Suppressor macrophage treated with lipopolysaccharide for 4 hours (primary cell): ENCODE measurements at places on chromosomes 4 and X.

GRCh38 chrX:46873746-46874145, 36.9 kb downstream of the RP2 start:
- DNase-seq = no peak

DNA sequence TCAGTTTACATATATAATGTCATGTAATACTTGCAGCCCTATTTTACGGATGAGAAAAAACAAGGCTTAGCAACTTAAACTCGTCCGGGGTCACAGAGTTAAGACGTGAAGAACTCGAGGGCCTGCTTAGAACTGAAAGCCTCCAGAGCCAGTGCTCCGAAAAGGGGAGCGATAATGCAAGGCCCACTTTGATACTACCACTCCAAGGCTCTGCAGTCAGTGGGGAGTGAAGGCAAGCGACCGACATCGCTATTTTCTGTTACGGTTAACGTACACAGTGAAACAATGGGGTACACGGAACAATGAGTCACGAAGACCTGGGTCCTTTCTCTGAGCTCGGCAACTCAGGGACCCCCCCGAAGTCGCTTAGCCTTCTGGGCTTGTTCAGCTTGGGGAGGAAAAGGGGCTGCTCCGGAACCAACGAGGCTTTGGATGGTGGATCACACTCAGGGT, 965 bp downstream of the PPA2 start:
- no peak for DNase-seq

- no peak for DNase-seq
Observed at GRCh38 chr4:143140696-143141095, 44.0 kb upstream of the USP38 start.

DNA sequence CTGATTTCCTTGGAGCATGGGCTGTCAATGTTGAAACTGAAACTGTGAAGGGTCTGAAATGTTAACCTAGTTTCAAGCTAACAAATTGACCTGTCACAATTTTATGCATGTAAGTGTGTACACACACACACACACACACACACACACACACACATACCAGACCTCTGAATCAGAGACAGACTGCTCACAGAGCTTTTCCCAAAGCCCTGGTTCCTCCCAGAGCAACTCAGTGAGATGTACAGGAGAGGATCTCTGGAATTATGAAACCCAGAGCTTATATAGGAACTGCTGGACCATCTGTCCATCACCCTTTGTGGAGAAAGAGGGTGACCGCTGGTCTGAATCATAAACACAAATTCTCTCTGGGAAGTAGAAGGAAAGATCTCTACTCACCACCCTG, 228.1 kb upstream of the PRPS2 start:
- no peak for DNase-seq

GRCh38 chrX:10930151-10930550, 181.0 kb upstream of the HCCS start:
- no peak for DNase-seq

GRCh38 chr4:31877429-31877828, 1157.3 kb downstream of the PCDH7 start:
- no peak for DNase-seq

DNA sequence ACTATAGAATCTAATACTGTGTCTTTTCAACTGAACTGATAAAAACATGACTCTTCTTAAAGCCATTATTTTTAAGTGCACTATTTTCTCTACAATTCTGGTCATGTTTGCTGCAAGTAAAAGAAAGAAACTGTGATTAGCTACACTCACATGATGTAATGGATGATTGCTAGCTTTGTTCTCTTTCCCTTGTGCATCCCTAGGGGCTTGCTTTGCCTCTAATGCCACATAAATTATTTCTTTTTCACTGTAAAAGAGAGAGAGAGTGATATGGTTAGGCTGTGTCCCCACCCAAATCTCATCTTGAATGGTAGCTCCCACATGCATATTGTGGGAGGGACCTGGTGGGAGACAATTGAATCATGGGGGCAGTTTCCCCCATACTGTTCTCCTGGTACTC, 630.2 kb upstream of the NR3C2 start:
- DNase-seq = no peak
